Activated CD4-positive, alpha-beta T cell treated with anti-CD3 and anti-CD28 coated beads, Interleukin-2, amount 50 U/mL, for 48 hours (primary cell): ENCODE measurements at places on chromosomes 4 and X.

DNA sequence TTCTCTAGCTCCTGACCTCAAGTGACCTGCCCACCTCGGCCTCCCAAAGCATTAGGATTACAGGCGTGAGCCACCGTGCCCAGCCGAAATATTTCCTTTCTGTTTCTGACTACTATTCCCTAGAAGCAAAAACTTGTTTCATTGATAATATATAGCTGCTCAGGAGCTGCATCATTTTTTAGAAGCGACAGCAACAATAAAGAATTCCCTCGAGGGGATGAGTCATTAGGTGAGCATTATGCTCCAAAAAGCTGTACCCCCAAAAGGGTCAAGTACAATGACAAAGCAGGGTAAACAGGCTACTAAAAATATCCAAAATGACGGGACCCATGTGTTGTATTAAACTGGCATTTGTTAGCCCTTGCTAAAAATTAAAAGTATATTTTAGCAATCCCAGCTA lies 67.0 kb downstream of the RBM47 start:
- no peak for DNase-seq

DNA sequence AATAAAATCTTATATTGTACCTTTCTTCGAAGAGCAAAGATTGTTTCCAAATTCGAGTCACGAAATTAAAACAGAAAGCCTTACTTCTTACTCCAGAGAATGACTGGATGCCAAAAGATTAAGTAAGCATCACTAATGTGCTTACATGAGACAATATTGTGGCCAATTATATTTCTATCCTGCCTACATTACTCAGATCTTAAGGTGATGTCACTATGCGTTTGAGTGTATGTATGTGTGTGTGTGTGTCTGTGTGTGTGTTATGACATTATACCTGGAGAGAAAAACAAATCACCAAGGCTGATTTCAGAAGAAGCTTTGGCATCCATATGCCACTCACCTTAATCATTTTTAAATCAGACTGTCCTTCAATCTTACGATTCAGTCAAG lies 556.3 kb downstream of the PPARGC1A start:
- DNase-seq = no peak

DNA sequence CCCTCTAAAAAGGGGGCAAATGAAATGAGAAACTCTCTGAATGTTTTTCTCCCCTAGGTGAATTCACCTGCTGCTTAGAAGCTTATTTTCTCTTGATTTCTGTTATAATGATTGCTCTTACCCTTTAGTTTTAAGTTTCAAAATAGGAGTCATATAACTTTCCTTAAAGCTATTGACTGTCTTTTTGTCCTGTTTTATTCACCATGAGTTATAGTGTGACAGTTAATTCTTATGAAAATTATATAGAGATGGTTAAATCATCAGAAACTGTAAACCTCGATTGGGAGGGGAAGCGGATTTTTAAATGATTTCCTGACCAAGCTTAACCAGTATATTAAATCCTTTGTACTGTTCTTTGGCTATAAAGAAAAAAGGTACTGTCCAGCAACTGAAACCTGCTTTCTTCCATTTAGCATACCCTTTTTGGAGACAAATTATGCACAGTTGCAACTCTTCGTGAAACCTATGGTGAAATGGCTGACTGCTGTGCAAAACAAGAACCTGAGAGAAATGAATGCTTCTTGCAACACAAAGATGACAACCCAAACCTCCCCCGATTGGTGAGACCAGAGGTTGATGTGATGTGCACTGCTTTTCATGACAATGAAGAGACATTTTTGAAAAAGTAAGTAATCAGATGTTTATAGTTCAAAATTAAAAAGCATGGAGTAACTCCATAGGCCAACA lies 4.2 kb downstream of the ALB start:
- no peak for DNase-seq

GRCh38 chr4:150136481-150136880 lies 58.2 kb downstream of the DCLK2 start:
- DNase-seq = no peak

- no peak for DNase-seq
These were observed 236.3 kb upstream of the NWD2 start for GRCh38 chr4:37008199-37008598.
